ENCODE measurements at places on chromosomes 7 and 10. TPM values are rescaled to one million over a fixed set of nuclear protein-coding genes. Genes with fewer than 3 reads are reported as not detected.

The ZNF680 gene
- total RNA-seq = 23.7 TPM

The CRHR2 gene
- total RNA-seq = not detected

GRCh38 chr10:83612050-83612449 lies 527.3 kb upstream of the GHITM start:
- DNase-seq = no peak

GRCh38 chr10:9987197-9987596 lies 1030.5 kb upstream of the CELF2 start:
- no peak for DNase-seq
